Stimulated activated CD4-positive, alpha-beta T cell treated with anti-CD3 and anti-CD28 coated beads, Interleukin-4, amount 100 ng/mL, for 24 hours (primary cell): ENCODE measurements at places on chromosomes 11 and 22.

DNA sequence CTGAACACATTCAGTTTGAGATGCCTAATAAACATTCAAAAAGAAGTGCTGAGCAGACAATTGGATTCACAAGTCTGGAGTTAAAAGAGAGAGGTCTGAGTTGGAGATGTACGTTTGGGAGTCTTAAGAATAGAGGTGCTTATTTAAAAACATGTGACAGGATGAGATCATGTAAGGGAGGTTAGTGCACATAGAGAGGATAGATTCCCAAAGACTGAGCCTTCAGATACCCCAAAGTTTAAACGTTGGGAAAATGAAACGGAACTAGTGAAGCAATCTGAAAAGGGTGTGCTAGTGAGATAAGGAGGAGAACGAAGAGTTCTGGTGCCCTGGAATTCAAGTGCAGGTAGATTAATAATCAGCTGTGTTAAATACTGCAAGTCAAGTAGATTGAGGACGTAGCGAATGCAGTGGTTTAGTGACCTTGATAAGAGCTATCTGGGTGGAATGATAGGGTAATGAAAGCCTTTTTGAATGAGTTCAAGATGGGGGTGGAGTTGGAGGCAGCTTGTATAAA lies 63.7 kb downstream of the HIPK3 start:
- no peak for DNase-seq

- no peak for DNase-seq
These were observed 1.3 kb downstream of the HEPN1 start for GRCh38 chr11:124920356-124920755.

DNA sequence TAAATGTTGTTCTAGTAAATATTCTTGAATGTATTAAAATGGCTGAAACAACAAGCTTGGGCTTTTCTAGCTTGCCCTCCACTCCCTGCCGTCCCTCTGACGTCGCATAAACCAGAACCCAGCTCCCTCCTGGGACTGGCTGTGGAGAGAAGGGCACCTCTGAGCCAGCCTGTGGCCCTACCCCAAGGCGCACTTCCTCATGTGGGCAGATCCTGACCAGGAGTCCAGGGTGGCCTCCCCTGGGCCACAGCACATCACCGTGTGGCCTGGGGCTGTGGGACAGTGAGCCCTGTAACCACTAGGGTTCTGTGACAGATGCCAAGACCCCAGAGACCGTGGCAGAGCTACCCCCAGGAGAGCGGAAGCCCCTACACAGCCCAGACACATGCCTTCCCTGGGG lies 10.2 kb upstream of the ADORA2A start:
- DNase-seq, result no peak

DNA sequence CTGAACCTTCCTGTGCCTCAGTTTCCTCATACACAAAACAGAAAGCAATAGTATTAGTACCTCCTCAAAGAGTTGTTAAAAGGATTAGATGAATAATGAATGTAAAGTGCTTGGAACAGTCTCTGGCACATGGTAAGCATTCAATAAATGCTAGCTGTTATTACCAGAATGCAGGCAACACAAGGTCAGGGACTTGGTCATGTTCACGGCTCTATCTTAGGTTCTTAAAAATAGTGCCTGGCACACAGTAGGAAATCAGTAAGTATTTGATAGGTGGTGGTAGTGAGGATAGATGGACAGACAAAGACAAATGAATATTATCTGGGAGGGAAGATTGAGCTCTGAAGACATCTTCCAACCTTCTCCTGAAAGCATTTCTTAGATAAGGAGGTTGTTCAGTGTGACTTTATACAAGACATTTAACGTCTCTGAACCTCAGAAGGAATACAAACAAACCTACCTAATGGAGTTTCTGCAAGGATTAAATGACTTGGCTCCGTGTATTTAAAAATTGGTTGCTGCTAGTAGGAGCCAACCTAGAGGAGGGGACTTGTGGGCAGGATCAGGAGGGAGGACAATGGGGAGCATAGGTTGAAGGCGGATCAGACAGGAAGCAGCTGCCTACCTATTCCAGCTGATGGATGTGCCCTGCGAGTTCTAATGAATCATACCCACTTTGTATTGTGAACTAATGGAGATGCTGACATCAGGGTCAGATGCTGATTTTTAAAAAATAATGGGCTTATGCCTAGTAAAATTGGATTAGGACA lies 94.1 kb downstream of the DBX1 start:
- no peak for DNase-seq

DNA sequence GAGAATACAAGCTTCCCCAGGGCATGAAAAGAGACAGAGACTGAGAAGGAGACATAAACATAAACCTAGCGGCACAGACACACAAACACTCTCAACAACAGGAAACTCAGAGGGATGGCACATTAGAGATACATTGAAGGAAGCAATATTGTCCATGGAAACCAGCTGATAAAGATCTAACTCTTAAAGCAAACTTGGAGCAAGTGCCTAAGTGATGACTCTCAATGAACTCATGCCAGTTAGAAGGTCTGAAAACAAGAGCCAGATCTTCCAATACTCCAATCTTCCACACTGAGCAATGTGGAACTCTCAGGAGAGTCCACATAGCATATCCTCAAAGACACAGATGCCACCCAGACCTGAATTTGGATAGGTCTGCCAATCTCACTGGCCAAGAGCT lies 168.8 kb upstream of the ISX start:
- no peak for DNase-seq

DNA sequence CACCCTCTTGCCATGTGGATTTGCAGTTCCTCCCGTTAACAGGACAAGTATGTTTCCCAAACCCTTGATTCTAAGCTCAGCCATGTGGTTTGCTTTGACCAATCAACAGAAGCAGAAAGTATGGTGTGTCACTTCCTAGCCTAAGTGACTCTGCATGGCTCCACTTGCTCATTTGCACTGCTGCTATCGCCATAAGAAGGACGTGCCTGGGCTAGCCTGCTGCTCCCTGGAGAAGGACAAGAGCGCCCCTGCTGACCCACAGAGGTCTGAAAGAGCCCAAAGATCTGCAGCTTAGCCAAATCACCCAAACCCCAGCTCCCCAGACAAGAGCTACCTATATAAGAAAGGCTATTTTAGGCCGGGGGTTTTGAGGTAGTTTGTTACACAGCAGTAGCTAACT lies 18.0 kb downstream of the TBRG1 start:
- no peak for DNase-seq

DNA sequence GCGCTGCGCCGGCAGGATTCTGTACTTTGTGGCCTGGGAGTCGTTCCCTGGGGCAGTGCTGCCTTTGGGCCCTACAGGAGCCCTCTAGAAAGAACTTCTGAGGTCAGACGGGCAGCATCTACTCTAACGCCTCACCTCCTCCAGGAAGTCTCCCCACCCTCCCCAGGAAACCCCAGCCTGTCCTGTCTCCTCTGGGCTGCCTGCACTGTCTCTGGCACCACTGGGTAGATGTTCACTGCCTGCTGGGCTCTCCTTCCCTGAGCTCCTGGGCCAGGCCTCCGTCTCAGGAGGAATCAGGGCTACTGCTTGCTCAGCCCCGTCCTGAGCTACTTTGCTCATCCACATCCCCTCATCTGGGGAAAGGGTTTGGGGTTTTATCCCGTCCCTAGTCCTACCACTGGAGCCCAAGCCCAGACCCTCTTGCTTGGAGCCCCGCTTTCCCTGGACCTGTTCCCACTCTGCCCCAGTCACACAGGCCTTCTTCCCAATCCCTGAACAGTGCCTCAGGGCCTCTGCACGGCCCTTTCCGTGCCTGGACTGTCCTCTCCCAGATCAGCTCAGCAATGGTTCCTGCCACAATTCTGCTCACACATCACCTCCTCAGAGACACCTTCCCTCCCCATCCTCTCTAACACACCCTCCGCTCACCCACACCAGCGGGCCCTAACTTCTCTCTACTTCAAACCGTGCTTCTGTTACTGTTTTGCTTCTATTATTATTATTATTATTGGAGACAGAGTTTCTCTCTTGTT lies 11.3 kb upstream of the TREH start:
- no peak for DNase-seq

- DNase-seq, result no peak
These were observed 1284.0 kb downstream of the FAM181B start for GRCh38 chr11:81449588-81450156.

- no peak for DNase-seq
These were observed 118.5 kb downstream of the APOL5 start for GRCh38 chr22:35835998-35836691.
